ENCODE measurements at places on chromosomes 11 and 22.

GRCh38 chr22:46007003-46007847 lies 30.3 kb upstream of the WNT7B start:
- DNase-seq: no peak

- DNase-seq: no peak
Measured at GRCh38 chr11:67700548-67701262, 26.3 kb upstream of the ALDH3B2 start.

DNA sequence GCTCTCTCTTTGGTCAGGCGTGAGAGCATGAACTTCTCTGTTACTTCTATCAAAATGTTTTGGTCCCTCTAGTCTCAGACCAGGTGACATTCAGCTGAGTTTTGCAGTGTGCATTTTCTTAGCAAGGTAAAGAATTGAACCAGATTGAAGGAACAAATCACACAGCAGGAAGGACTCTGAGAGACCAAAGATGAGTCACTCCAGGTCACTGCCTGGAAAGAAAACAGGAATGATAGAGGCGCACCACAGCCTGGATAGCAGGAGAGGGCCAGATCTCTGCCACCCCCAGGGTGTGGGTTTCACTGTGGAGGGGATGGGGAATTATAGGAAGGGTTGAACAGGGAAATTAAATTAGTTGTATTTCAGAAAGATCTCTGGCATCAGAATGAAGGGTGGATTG lies 788.3 kb downstream of the NTM start:
- DNase-seq: no peak

DNA sequence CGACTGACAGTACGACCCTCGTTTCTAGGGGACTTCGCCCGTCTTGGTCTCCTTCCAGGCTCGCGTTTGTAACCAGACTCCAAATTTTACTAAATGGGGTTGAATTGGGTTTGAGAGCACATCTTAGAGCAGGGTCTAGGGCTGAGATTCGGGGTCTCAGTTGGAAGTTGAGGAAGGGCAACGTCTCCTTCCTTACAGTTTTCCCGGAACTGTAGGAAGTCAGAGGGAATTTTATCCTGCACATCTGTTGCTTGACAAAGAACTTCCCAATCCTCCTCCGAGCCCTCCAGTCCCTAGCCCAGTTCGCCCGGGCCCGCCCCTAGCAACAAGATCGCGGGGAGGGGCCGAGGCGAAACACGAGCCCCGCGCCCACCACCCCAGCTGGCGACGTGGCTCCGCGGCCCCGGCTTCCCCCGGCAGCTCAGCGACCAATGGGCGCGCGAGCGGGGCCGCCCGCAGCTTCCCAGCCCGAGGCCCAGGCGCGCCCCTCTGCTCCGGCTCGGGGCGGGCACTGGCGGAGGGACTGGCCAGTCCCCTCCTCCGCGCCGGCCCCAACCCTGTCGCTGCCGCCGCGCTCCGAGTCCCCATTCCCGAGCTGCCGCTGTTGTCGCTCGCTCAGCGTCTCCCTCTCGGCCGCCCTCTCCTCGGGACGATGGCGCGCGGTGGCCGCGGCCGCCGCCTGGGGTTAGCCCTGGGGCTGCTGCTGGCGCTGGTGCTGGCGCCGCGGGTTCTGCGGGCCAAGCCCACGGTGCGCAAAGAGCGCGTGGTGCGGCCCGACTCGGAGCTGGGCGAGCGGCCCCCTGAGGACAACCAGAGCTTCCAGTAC lies at the start of gene RCN1:
Gene RCN1 (plus strand): TSS at position 530 of the 826 bp plus-strand sequence. CDS start 123 bp downstream, at position 653.
- peak; percentile 50 for DNase-seq

DNA sequence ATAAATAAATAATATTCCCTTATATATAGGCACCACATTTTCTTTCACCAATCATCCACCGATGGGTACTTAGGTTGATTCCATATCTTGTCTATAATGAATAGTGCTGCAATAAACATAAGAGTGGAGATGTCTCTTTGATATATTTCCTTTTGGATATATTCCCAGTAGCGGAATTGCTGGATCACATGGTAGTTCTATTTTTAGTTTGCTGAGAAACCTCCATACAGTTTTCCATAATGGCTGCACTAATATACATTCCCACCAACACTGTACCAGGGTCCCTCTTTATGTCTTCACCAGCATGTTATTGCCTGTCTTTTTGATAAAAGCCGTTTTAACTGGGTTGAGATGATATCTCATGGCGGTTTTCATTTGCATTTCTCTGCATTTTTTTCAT lies 23.6 kb downstream of the PAMR1 start:
- DNase-seq: no peak

DNA sequence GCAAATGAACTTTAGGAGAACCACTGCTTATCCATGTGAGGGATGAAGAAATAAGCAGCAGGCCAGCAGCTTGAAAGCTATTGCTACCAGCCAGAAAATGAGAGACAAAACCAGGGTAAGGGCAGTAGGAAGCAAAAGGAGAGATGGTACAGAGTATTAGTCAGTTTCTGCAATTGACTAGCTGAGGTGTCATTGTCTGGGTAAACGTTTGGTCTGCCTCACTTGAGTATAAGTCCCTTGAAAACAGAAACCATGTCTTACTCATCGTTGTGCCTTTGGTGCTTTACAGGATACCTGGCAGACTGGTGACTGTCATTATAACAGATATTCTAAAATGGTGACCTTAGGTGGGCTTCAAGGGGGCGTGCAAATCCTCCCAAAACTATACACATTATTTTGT lies 63.9 kb upstream of the USP47 start:
- no peak for DNase-seq

- DNase-seq: no peak
Measured at GRCh38 chr22:38108561-38109319, 1.7 kb downstream of the BAIAP2L2 start.

DNA sequence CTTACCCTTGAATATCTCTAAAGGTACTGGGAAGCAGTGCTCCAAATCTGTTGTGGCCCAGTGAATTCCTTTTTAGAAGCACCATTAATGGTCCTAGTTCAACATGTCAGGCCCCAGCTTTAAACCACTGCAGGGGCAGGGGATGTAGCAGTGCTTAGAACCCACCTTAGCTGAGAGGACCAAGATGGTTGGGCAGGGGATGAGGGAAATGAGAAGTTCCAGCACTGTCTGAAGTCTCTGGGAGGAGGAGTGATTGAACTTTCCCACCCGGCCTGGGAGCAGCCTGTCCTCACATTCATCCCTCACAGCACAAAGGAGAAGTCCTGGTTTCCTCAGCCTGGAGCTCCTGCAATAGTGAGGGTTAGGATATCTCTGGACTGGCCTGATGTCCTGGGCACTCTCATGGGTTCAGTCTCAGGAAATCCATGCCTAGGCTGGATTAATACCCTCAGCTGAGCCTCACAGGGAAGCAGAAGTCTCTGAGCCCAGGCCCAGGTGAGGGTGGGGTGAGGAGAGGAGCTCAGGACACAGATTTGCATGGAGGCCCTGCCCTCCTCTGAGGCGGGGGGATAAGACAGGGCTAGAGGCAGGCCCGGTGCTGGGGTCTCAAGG lies 28.6 kb upstream of the PRAME start:
- no peak for DNase-seq

GRCh38 chr22:20956258-20957101 lies 10.6 kb upstream of the AIFM3 start:
- peak; percentile 54 for DNase-seq

DNA sequence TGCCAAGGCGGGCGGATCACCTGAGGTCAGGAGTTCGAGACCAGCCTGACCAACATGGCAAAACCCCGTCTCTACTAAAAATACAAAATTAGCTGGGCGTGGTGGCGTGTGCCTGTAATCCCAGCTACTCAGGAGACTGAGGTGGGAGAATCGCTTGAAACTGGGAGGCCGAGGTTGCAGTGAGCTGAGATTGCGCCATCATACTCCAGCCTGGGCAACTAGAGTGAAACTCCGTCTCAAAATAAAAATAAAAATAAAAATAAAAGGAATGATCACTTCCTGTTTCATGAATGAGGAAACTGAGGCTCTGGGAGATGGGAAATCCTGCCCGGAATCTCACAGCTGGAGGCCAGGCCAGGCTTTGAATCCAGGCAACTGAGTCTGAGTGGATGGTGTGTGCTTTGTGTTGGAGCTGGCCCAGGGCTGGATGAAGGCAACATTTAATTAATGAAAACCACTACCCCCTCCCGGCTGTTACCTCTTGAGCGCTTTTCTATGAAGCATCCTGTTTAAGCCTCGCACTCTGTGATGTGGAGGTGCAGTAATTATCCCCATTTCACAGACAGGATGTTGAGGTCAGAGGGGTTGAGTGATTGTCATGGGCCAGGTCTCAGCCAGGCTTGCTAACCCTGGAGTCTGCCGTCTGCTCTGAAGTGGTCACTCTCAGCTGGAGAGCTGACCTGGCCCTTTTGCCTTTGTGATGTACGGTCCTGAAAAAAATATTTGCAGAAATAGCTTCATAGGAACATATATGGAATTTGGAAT lies 27.8 kb downstream of the LRP5 start:
- no peak for DNase-seq

DNA sequence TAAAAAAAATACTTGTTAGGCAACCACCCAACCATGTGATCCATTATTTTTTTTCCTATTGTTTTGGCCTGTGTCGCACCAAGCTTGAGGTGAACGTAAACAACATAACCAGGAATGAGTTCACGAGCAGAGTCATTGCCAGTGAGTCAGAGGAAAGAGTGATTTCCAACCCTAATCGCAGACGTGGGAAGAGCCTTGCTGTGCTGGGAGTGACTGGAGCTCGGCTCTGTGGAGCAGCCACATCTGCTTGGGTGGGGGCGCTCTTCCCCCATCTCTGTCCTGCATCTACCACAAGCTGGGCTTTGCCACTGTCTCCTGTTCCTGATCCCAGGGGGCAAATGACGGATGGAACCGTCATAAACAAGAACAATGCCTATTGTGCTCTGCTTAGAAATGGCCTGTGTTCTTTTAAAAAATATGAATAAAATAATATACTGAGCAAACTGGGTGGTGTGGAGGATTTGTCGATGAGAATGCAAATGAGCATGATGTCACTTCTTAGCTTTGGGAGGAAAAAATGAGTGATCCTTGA lies 210.0 kb downstream of the KIRREL3 start:
- DNase-seq: no peak

DNA sequence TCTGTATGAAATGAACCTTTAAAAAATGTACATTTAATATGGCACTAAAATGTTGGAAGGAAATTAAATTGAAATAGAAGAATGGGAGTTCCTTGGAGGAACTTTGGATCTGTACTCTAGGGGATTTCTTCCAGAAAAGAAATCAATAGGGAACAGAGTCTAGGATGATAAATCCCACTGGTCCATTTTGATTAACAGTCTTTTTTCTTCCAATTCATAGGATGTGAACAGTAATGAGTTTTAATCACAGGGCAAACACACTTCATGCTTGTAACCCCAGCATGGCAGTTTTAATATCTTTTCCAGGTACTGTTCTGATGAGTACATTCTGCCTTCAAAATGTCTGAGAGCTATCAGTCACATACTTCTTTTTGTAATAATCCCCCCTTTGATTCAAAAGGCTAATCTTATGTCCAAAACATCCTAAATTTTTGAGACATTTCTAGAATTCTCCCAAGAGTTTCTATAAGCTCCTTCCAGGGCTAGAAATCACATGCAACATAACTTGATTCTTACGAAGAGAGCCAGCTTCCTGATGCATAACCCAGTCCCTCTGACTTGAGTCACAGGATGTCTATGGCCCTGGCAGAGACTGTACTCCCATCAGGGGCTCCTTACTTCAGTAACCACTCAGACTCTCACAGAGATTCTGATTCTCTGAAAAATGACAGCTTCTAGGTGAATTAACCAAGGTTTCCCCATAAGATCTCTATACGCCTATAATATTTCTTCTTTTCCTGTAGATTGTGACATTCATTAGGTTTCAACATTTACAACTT lies 112.9 kb downstream of the SLC36A4 start:
- no peak for DNase-seq

DNA sequence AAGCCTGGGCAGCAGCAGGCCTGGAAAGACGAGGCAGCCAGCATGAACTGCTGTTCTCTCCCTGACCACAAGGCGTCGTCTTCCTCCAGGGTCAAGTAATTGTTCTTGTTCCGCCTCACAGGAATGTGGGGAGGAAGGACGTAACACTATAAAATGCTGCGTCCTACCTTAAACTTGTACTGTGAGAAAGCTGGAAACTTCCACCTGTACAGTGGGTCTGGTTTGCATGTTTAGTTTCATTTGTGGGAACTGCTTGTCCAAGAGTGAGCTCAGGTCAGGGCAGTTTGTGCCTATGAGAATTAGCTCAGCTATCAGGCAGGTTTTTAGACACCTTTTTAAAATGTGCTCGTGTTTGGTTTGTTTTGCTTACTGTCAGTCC lies 55.2 kb downstream of the PANX1 start:
- peak; percentile 71 for DNase-seq

- no peak for DNase-seq
Measured at GRCh38 chr11:78231962-78232501, 43.3 kb downstream of the USP35 start.

- no peak for DNase-seq
Measured at GRCh38 chr11:121367001-121367843, 74.7 kb downstream of the SC5D start.

DNA sequence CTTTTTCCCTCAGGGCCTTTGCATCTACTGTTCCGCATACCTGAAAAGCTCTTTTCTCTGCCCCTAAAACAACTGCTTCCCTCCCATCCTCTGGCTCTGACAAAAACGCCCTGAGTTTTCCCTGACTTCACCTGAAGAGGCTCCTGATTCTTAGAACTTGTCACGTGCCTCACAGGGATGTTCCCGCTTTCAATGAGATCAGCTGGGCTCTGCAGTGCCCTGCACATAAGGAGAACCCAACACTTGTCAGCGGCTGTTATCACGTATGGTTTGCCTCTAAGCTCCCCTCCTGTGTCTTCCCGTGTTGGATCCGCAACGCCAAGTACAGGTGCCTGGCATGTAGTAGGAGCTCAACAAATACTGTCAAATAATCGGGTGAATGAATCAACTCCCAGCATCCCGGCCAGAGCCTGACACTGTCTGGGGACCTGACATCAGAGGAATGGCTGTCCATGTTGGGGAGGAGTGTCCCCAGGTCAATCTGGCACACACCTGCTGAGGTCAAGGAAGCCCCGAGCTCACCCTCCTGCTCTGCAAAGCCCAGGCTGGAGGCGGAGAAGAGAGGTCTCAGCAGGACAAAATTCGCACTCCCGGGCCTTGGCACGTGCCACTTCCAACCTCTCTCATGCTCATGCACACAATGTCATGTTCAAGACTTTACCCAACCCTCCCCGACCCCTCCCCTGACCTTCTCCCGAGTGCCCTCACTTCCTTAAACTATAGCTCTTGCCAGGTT lies 4.2 kb upstream of the GRK2 start:
- no peak for DNase-seq

DNA sequence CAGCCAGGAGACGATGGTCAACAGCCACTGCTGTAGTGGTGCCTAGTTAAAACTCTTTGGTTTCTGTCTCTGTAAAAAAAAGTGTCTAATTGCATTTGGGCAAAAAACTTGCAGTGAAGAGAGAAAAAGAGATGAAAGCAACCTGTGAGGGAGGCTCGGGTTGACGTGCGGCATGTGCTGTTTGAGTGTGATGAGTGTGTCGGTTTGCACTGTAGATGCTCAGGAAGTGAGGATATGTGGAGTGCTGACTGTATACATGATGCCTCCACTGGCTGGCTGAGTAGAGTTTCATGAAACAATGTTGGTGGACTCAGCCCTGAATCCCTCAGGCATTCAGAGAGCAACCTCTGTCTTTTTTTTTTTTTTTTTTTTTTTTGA lies 4.3 kb upstream of the DGCR6L start:
- DNase-seq: no peak

- DNase-seq: no peak
Measured at GRCh38 chr11:129320494-129320893, 55.2 kb upstream of the BARX2 start.

- DNase-seq: no peak
Measured at GRCh38 chr11:86502137-86502642, 127.5 kb downstream of the CCDC81 start.

Measured in iPS DF 6.9 (cell line).